ENCODE measurements at places on chromosomes 2 and 18.

- no peak for DNase-seq
Measured at GRCh38 chr2:138787053-138787666, 7.0 kb upstream of the NXPH2 start.

- DNase-seq: no peak
Measured at GRCh38 chr2:128421286-128421685, 102.6 kb upstream of the HS6ST1 start.

GRCh38 chr2:64196963-64197362 lies 52.7 kb upstream of the PELI1 start:
- no peak for DNase-seq

- DNase-seq: no peak
Measured at GRCh38 chr2:235940330-235940729, 227.9 kb downstream of the GBX2 start.

- no peak for DNase-seq
Measured at GRCh38 chr18:816088-816653, 4.1 kb upstream of the YES1 start.

DNA sequence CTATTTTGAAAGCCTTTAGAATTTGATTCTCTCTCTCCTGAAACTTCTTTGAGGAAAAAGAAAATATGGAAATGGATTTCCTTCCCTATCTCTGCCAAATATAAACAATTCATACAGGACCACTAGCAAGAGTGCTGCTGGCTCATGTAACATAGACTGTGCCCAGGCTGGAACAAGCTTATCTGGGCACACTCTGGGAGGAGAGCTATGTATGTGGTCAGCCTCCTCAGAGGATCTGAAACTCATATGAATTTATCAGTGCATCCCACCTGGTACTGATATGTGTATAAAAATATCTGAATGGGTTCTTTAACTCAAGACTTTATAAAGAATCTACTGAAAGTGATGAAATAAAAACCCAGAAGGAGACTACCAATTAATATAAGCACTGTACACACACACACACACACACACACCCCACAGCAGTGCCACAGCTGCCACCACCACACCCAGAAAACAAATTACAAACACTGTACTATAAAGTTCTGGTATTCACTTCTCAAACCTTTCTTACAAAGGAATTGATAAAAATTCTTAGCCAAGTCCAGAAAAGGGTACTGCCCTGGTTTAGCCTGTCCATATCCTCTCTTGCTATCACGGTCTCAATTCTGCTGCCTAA lies 115.6 kb downstream of the IRS1 start:
- no peak for DNase-seq

- DNase-seq: no peak
Measured at GRCh38 chr18:3184275-3184963, 35.3 kb downstream of the MYOM1 start.

Measured in stimulated activated CD8-positive, alpha-beta memory T cell treated with anti-CD3 and anti-CD28 coated beads, Interleukin-15, amount 100 ng/mL, for 4 hours (primary cell).